Stimulated activated CD8-positive, alpha-beta memory T cell treated with anti-CD3 and anti-CD28 coated beads, Interleukin-12 subunit alpha, Interleukin-12 subunit beta, amount 100 ng/mL, for 4 hours (primary cell): ENCODE measurements at places on chromosomes 5 and 9.

- no peak for DNase-seq
These were observed 14.4 kb upstream of the HRCT1 start for GRCh38 chr9:35891646-35892045.

GRCh38 chr9:114202396-114202795 is 47.1 kb downstream of the COL27A1 start:
- DNase-seq, result no peak

- no peak for DNase-seq
These were observed 175.7 kb downstream of the MELK start for GRCh38 chr9:36748322-36748899.

- DNase-seq, result no peak
These were observed 653.4 kb downstream of the ANXA1 start for GRCh38 chr9:73805111-73805510.
